ENCODE measurements at places on chromosomes 12 and 14. TPM values are rescaled to one million over a fixed set of nuclear protein-coding genes. Genes with fewer than 3 reads are reported as not detected.

The CCDC38 gene
- total RNA-seq = not detected

The EML1 gene
- total RNA-seq = 5.5 TPM

The DLGAP5 gene
- total RNA-seq = 0.07 TPM

The CCDC196 gene
- not detected for total RNA-seq

The RASSF8 gene
- total RNA-seq = 45.9 TPM

The SOX5 gene
- 0.07 TPM for total RNA-seq

The PIWIL1 gene
- not detected for total RNA-seq

The SLC6A13 gene
- total RNA-seq = under 0.01 TPM

The FGF6 gene
- not detected for total RNA-seq

The SLC22A17 gene
- 4.9 TPM for total RNA-seq

The TAS2R43 gene
- total RNA-seq = not detected

The TMEM30B gene
- 14.7 TPM for total RNA-seq

The ANO4 gene
- total RNA-seq = 2.4 TPM

Data from nasal cavity respiratory epithelium epithelial cell of viscerocranial mucosa (primary cell).